Suprapubic skin (tissue), 4 donors: ENCODE measurements at places on chromosomes 2 and 18. TPM values are rescaled to one million over a fixed set of nuclear protein-coding genes. Genes with fewer than 3 reads are reported as not detected.
A peak's percentile ranks its signal among the peaks of the same experiment; 100 is the strongest.

SERPINB2 gene
- 71.5 TPM for total RNA-seq

IL1RL1 gene
- 1.3 TPM for total RNA-seq

RAPGEF4 gene
- 49.5 TPM for total RNA-seq

KATNAL2 gene
- total RNA-seq, result 2.3 TPM

PECR gene
- 11.1 TPM for total RNA-seq

HOXD10 gene
- not detected for total RNA-seq

STARD6 gene
- total RNA-seq, result not detected

DNA sequence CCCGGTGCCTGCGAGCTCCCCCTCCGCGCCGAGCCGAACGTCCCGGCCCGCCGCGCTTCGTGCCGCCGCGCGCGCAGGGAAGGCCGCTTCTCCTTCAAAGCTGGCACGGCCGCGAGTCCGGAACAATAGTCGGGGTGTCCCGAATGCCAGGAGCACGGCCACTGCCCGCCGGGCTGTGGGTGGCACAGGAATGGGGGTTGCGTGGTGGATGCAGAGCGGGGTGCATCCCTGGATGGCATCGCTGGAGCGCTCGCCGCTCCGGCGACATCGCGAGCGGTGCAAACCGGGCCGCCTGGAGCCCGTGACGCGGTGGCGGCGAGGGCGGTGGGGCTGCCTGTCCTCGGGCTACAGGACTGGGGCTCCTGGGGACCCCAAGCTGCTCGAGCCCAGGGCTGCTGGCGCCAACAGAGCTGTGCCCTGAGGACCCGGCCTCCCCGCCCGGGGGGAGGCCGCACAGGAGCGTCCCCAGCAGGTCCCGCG, 1.1 kb upstream of the SATB2 start:
- peak; percentile 71 for DNase-seq

DNA sequence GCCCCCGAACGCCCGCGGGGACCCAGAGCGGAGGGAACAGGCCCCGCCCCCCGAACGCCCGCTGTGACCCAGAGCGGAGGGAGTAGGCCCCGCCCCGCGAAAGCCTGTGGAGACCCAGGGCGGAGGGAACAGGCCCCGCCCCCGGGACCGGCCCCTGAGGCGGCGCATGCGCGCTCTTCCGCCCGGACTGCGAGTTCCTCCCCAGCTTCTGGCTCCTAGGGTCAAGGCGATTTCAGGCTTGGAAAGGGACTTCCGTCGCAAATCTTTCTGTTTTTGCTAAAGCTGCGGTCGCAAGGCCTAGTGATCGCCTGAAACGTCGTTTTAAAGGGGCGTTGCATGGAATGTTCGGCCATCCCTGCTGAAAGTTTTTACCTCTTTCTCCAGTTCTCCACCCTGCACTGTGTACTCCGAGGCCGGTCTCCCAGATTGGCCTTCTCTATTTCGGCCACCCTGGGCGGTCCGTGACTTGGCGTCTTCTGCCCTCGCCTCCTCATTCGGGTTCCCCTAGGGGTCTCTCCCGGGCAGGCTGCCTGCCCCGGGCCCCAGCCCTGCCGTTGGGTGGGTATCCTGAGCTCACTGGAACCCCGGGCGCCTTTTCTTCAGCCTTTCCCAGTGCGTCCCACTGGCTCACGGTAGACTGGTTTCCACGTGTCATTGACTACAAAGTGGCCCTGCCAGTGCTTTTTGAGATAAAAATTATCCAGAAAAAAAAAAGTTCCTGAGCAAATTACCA, 372 bp upstream of the WDSUB1 start:
- peak; percentile 98 for DNase-seq

- no peak for DNase-seq
Observed at GRCh38 chr2:56230156-56230555, 46.4 kb downstream of the CCDC85A start.

DNA sequence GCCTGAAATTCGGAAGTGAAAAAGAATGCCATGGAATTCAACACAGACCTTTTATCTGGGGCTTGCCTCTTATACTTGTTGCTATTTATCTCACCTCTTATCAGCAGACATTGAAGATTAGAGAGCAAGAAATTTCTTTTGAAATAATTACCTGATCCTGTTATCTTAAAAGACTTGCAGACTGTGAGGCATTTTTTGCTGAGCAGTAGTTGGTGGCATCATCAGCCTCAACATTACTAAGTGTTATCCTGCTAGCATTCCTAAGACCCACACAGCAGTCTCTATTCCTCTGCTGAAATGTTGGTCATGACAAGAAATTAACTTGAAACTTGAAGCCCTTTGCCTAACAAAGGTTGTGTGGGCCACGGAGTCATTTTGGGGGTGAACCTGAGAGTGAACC, 186.5 kb downstream of the TRIB2 start:
- DNase-seq, result no peak

DNA sequence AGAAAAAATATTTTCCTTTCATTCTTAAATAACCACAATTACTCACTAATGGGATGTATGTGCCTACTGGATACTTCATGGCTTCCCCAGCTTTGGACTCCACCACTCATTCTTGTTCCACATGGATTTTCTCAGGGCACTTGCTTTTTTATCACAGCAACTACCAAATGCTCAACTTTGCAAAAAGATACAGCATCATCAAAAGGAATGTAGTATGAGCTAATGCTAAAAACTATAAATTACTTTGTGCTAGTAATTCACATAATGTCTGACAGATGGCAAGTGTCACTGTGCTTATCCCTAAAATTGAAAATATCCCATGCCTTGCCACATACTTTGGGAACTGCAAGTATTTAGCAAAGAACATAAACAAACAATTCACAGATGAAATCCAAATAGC, 130.4 kb upstream of the ZFP36L2 start:
- no peak for DNase-seq

DNA sequence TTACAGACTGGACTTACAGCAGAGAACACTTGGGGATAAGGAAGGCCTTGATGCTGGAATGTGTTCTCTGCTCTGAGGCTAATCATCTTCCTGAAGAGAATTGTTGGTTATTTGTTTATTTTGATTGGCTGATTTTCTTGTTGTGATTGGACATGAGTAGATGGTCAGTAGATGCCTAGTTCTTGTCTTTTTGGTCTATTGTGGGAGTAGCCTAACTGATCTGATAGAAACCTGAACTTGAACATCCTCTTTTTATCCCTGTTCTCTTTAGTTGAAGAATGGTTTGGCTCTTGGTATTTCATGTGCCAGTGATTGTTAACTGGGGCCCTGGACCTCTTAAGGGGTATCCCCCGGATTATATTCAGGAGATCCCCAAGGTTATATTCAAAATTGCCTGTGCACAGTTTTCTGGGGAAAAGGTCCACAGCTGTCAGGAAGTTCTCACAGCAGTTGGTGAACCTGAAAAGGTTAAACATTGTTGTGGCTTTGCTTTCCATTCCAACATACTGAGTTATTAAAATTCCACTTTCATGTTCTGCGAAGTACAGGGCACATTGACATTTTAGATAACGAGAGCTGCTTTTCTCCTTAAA, 13.6 kb downstream of the TWSG1 start:
- no peak for DNase-seq

GRCh38 chr2:95122197-95122551, 566 bp upstream of the MRPS5 start:
- DNase-seq, result no peak

DNA sequence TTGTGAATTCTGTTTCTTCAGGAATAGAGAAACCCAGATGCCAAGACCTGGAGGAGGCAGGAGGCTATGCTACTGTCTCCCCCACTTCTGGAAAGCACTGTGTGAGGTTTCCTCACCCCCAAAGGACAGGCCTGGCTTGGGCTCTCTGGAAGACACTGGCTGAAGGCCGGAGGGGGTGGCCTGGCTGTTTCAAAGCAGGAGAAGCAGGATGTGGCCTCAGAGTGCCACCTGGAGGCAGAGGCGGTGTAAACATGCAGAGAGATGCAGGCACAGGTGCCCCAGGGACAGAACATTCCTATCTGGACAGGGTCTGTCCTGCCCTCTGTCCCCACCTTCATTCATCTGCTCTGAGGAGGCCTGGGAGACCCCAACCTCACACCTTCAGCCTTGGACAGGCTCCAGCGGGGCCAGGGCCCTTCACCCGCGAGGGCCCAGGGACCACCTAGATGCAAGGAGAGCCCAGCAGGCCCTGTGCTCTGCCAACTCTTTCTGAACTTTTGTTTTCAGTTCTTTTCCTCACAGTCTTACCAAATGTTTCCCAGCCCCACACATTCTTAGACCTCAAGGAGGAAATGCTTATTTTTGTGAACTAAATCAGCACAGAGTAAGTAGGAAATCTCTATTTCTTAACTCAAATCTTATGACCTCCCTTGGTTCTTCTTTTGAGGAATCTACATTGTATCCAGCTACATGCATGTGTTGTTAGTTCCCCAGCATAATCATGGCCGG, 79.2 kb downstream of the LONRF2 start:
- DNase-seq, result peak; percentile 73
